Stimulated activated CD8-positive, alpha-beta memory T cell treated with anti-CD3 and anti-CD28 coated beads, Interleukin-12 subunit alpha, Interleukin-12 subunit beta, amount 100 ng/mL, for 1 hour (primary cell): ENCODE measurements at places on chromosomes 7 and 10.

- DNase-seq: no peak
Measured at GRCh38 chr10:11144626-11145494, 127.2 kb downstream of the CELF2 start.

DNA sequence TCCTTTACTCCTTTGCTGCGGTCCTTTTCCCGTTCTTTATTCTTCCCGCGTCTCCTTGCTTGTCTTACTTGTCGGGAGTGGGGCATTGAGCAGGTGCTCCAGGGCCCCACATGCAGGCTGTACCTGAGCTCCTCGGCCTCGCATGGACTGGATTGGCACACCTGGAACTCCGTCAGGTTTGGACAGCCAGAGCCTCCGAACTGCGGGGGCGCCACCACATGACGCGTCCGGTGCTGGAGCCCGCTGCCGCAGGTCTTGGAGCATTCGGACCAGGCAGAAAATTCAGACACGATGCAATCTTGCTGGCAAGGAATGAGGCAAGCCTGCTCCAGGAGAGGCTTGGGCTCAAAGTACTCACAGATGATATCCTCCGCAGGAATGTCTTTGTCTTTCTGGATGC lies 195.7 kb downstream of the THSD7A start:
- DNase-seq: no peak

GRCh38 chr10:11853468-11853867 lies 30.3 kb downstream of the PROSER2 start:
- no peak for DNase-seq

GRCh38 chr7:155843426-155844018 lies 31.3 kb upstream of the SHH start:
- no peak for DNase-seq

DNA sequence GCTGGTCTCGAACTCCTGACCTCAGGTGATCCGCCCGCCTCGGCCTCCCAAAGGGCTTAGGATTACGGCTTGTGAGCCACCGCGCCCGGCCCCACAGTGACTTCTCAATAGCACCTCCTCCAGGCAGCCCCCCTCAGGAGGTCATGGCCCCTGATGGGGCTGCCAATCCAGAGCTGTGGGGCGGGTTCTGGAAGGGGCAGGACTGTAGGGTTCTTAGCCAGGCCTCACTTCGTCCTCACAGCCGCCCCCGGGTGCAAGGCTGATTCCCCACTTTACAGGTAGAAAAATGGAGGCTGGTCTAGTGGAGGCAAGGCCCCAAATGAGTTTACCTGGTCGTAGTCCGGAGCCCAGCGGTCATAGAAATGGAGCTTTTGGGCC lies 638 bp downstream of the METTL27 start:
- DNase-seq: no peak

GRCh38 chr7:139811066-139811465 lies 18.0 kb upstream of the TBXAS1 start:
- DNase-seq: no peak

GRCh38 chr7:137829337-137829992 lies 17.3 kb downstream of the DGKI start:
- DNase-seq: no peak

DNA sequence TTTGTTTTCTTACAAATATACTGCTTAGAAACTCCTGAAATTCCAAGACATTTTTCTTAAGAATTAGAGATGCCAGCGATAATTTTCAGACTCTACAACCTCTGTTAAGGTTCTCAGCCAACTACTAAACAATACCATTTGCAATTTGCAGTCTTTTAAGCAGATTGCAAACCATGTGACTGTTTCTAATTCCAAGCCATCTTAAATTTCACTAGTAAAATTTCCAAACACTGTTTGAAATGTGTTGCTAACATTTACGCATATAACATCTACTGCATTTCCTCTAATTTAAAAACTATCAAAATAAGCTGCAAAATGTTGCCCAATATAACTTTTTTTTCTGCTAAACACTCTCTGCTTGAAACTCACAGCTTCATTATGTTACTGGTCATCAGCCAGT lies 56.0 kb upstream of the MACROH2A2 start:
- no peak for DNase-seq

DNA sequence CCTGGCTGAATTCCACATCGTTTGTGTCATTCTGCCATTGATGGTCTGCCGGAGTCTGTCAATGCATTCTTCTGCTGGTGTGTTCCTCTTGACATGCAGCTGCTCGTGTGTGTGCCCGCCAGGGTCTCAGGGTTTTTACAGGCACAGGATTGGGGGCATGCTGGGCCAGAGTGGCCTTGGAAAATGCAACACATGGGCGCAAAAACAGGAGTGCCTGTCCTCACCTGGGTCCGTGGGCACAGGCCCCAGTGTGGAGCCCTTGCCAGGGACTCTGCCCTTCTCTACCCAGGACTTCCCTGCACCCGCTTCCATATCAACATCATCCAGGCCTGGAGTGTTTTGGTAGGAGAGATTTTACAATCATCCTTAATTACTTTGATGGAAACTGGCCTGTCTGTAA lies 340.7 kb downstream of the KIF20B start:
- no peak for DNase-seq

GRCh38 chr7:116477625-116478024 lies 21.9 kb upstream of the CAV2 start:
- DNase-seq: no peak
